Activated T-helper 1 cell treated with Interleukin-2 at 50 U/mL for 16 hours (primary cell): ENCODE measurements at places on chromosomes 7 and 10.

DNA sequence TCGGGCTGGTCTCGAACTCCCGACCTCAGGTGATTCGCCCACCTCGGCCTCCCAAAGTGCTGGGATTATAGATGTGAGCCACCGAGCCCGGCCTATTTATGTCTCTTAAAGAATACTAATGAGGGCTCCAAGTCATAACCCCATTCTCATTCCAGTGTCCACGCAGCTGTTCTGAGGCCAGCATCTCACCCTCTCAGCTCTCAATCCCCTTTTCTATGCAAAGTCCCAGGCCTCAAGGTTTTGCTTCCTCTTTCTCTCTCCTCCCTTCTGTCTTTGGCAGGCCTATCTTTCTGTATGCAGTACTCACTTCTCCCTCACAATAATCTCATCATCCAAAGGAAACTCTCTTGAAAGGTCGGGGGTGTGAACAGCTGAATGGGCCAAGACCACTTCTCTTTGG, 28.0 kb upstream of the VSIR start:
- DNase-seq, result no peak

DNA sequence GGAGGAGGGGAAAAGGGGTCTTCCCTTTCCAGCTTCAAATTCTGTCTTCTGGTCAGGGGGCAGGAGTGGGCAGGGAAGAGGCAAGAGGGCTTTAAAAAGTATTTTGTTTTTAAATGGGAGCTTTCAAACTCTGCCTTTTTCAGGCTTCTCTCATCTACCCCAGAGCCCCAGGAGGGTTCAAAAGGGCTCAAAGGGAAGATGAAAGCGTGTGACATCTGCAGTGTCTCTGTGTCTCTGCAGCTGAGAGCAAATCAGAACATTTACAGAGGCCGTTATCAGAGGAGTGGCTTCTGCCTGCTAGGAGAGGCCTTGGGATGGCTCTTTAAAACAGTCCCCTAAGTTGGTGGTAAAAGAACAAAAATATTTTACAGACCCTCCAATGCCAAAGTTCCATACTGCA, 30.3 kb downstream of the TRIM8 start:
- DNase-seq, result no peak

DNA sequence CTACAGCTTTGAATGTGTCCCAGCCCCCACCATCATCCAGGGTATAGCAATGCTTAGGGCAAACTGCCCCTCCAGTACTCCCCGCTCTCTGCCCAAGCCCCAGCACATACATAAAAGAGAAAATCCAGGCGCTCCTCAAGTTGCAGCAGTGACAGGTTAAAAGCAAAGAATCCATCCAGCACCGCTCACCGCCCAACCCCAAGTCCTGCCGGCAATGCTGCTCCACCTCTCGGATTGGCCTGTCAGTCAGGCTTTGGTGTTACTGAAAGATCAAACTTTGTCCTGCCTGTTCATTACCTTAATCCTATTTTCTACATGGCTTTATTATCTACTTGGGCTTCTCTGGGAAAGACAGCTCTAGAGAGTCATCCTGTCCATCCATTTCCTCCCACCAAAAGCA, 31.9 kb downstream of the DPCD start:
- no peak for DNase-seq

DNA sequence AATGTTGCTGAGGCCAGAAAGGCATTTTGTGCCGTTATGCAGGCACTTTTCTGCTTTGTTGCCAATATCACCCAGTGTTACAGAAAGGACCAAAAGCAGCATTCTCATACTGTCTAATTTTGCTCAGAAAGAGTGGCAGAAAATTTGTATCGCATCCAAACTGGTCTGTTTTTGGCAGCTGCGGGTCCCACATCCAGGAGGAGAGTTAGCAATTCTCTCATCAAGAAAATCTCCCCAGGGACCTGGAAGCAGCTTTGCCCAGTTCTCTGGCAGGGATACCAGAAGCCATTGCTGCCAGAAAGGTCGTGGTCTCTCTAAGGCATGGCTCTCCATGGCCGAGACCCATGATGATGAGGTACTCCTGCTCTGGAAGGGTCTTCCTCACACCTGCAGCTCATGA, 489.2 kb upstream of the ZMIZ1 start:
- no peak for DNase-seq

- no peak for DNase-seq
These were observed 32.8 kb downstream of the INPP5F start for GRCh38 chr10:119758448-119759195.

DNA sequence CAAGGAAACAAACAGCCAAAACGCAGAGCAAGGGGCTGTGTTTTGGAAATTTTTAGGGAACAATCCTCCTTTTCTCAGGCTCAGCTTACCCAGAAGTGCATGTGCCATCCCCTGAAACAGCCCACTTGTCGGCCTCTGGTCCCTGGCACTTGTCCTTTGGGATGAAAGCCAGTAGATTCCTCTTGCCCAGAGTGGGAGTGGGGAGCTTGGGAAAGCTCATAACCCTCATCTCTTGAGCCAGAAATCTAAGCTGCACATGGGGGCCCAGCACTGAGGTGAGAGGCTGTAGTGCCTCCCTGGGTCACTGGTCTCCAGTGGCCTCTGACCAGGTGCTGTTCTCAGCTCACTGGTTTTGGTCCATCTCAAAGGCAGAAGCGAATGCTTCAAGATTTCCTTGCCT, 150.3 kb downstream of the RNF216 start:
- no peak for DNase-seq

GRCh38 chr10:106711313-106711906, 453.1 kb downstream of the SORCS1 start:
- DNase-seq, result no peak

- no peak for DNase-seq
These were observed 108.6 kb upstream of the KCNMA1 start for GRCh38 chr10:77746047-77746707.

- no peak for DNase-seq
These were observed 2.6 kb upstream of the EGFR start for GRCh38 chr7:55016061-55016745.

- DNase-seq, result no peak
These were observed 36.4 kb downstream of the HABP2 start for GRCh38 chr10:113589201-113589770.

GRCh38 chr7:34357068-34357467, 300.9 kb upstream of the NPSR1 start:
- DNase-seq, result no peak

DNA sequence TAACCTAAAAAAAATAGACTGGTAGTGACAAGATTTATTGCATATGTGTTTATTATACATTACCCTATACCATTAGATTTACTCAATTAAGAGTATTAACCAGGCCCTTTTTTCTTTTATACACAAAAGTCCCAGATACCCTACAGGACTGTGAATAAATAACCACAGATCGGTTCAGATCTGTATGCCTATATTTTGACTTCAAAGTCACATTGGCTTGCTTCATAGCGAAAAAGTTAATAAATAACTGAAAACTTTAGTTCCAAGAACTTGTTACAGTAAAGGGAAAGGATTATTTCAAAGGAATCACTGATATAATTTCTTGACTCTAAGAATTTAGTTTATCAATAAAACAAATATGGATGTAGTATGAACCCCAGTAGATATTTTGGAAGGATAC, 41.8 kb upstream of the FMC1 start:
- no peak for DNase-seq

- DNase-seq, result no peak
These were observed 11.7 kb downstream of the TRPV6 start for GRCh38 chr7:142873871-142874270.

GRCh38 chr7:138407792-138408191, 52.3 kb upstream of the TRIM24 start:
- DNase-seq, result no peak

GRCh38 chr7:128253701-128254100, 12.6 kb downstream of the LEP start:
- DNase-seq, result no peak

DNA sequence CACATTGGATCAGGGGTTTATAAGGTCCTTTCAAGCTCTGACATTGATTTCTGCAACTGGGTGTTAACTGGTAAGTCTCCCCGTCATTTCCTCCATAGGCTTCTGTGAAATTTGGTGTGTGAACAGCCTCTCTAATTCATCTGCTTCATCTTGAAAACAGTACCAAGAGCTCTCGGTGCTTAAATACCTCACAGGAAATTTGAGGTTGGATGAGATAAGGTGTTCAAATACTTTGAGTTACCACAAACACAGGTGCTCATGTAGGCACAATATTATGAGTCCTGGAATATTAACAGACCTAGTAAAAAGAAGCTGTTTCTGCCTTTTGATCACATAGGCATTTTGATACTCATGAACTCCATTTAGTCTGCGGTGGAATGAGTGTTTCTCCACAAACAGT, 85.2 kb downstream of the RTKN2 start:
- peak; percentile 18 for DNase-seq

GRCh38 chr7:156610601-156611000, 30.0 kb upstream of the RNF32 start:
- no peak for DNase-seq

GRCh38 chr10:124044143-124044862, 49.1 kb downstream of the CHST15 start:
- no peak for DNase-seq

DNA sequence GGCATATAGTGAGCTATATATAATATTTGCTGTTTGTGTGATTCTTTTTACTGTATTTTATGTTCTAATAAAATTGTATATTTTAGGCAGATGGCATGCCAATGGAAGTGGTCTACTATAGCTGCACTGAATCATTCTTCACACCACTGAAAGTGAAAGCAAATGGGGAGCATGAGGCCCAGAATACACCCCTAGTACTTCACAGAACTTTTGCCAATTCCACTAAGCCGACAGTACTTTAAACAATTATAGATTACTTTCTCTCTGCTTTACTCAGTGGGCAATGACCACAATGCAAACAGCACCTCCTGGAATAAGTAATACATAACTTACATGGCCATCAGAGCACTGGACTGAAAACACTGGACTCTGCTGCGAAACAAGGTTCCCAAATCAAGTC, 70.2 kb downstream of the ANKRD26 start:
- DNase-seq, result no peak

DNA sequence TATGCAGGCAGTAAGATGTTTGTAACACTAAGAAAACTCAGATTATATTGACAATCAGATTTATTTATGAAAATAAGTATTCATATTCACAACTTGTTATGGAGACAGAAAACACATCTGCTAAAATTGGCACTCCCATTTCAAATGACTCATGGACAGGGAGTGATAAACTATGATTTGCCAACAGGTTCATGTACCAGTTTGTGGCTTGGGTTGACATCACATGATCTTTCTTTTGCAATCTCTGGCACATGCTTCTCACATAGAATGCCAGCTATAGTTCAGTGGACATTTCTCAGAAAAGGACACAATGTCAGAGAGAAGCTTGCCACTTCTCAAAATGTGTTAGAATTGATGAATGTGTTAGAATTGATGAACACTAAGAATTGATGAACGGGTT, 663.2 kb upstream of the ANKRD30A start:
- DNase-seq, result no peak

GRCh38 chr7:144588559-144589051, 185.1 kb upstream of the NOBOX start:
- no peak for DNase-seq

DNA sequence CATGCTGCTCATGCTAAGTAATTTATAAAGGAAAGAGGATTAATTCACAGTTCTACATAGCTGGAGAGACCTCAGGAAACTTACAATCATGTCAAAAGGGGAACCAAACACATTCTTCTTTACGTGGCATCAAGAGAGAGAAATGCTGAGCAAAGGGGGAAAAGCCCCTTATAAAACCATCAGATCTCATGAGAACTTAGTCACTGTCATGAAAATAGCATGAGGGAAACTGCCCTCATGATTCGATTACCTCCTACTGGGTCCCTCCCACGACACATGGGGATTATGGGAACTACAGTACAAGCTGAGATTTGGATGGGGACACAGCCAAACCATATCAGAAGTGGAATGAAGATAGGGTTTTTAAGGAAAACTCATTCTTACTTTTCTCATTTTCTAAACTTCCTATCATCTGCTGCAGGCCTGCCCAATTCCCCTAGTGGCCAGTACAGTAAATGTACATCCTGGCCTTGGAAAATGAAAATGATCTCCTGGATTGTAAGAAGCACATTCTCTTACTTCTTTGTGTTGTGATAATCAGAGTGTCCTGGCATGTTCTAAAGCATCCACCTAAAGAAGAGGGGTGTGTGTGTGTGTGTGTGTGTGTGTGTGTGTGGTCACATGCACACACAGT, 421.5 kb downstream of the LRMDA start:
- DNase-seq, result no peak

DNA sequence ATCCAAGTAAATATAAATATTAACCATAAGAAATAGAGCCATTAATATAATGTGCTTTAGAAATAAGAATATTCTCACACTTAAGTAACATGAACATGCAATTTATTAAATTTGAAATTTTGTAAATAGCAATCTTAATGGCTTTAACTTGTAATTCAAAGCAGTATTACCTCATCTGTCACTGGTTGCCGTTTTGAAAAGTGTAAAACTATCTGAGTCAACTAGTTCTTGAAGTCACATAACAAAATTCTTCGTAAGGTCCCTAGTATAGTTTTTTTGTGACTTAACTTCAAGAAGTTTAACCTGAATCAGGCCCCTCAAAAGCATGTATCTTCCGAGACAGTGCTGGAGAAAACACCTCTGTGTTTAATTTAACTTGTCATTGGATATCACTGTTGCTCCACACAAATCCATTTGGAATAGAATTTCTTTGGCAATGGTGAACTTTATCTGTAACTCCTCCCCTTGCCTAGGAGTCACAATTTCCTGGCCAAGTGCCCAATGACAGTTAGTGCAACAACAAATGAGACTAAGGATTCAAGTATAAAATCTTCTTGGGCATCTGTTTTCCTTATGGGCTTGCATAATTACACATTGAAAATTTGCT, 47.1 kb downstream of the NT5C2 start:
- no peak for DNase-seq

GRCh38 chr7:29115753-29116152, 30.6 kb downstream of the CPVL start:
- DNase-seq, result no peak

DNA sequence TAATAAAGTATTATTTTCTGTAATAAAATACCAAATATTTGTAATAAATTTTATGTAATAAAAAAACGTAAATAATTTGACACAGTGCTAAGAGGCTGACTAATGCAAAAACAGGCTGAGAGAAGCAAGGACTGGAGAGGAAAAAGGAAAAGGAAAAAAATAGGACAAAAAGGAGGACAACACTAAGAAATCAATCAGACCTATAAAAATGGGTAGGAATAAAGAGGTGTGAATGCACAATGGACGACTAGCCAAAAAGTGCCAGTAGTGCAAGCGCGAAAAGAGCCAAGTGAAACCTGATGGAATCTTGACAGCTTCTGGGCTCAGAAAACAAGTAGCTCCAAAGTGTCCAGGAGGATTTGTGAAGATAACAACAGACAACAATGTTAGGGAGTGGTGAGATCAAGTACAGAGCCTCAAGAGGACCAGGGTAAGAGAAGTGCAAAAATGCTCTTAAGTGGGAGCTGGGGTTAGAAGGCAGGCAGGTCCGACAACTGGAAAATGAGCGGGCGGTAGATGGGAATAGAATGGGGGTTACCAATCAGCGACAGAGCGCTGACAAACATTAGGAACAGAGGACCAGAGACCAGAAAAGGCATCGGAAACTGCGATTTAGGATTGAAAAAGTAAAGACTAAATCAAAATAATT, 1.2 kb downstream of the BRAF start:
- DNase-seq, result no peak

GRCh38 chr10:29691564-29692072, 56.8 kb upstream of the SVIL start:
- no peak for DNase-seq
